ENCODE measurements at places on chromosomes 5 and 9.

DNA sequence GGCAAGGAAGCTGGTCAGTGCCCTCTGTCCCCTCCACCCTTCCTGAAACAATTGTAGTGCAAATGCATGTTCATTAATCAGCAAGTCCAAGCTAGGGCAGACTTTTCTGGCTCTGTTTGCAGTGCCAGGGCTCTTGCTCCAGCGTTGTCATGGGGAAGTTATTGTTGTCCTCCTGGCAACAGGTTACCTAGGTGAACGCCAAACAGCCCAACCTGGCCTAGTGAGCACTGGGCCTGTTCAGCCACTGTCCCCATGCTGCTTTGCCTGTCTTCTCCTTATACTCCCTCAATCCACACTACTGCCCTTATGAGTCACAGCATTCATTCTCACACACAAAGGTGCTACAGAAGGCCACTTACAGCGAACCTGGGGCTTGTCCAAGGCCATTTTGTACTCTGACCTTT lies 34.5 kb upstream of the GLIS3 start:
- no peak for DNase-seq

- no peak for DNase-seq
These were observed 256.3 kb downstream of the NNT start for GRCh38 chr5:43859309-43859708.

- DNase-seq, result no peak
These were observed 5.7 kb downstream of the TBC1D2 start for GRCh38 chr9:98249771-98250170.

- no peak for DNase-seq
These were observed 114.0 kb upstream of the ALDH1B1 start for GRCh38 chr9:38278457-38278856.

- no peak for DNase-seq
These were observed 244.9 kb upstream of the MVB12B start for GRCh38 chr9:126081746-126082145.

GRCh38 chr5:56155992-56156584 lies 77.0 kb downstream of the ANKRD55 start:
- no peak for DNase-seq
